Germinal center (tissue), 1 donor: ENCODE measurements at places on chromosomes 16 and 17.
A peak's percentile ranks its signal among the peaks of the same experiment; 100 is the strongest.

- DNase-seq = no peak
Measured at GRCh38 chr16:22886927-22887326, 73.0 kb downstream of the HS3ST2 start.

- DNase-seq = no peak
Measured at GRCh38 chr17:45645330-45645729, 138.8 kb upstream of the CRHR1 start.

GRCh38 chr17:64075913-64076312 is 54.0 kb downstream of the ERN1 start:
- DNase-seq = no peak

DNA sequence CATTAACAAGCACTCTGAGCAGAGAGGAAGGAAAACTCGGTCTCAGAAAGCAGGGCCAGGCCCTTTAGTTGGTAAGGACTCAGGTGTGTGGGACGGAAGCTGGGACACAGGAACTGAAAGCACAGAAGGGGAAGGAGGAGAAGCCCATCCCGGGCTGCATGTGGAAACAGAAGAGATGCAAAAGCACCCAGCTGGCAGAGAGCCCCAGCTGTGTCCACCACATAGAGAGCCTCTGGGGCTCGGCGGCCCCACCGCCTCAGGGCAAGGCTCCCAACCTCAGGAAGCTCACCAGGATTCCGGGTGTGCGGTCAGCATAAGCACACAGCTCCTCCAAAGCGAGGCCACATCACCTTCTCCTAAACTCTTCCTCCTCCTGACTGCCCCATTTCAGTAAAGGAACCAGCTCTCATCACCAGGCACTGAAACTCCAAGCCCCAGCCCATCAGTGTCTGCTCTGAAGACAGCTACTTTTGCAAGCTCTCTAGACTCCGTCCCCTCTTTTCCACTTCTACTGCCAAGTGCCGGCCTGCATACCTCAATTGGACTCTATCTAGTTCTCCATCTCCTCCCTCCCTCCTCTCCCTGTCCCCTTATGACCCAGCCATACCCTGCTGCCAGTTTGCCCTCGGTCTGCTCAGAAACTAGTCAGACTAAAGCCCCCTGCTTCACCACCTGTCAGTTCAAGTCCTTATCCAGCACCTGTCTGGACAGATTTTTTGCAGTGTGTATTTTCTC is 6.0 kb downstream of the ST3GAL2 start:
- peak; percentile 67 for DNase-seq

DNA sequence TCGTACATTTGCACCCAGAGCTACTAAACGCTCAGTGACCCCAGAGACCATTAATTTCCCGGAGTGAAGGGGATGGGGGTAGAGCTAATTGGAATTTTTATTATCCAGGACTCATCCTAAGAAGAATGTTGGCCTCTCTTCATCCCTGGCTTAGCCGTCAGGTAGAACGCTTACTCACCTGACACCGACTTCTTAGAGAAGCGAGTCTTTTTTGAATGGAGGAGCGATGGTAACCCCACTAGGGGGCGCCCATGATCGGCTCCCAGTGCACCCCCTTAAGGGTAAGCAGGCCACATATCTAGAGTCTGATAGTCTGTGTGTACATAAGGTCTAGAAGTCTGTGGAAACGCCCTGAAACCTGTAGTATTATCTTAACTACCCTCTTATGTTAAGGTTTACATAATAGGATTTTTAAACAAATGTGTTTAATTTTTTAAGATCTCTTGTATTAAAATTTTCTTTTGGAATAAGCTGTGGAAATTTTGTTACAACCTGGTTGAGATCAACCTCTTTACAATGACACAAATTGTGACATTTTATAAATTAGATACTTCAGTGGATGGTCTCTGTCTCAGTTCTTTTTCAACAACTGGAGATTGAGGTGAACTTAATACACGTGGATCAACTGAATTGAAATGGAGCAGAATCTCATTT is 229.8 kb downstream of the CPPED1 start:
- peak; percentile 56 for DNase-seq

GRCh38 chr16:53449816-53450517 is 15.7 kb downstream of the RBL2 start:
- DNase-seq = no peak

DNA sequence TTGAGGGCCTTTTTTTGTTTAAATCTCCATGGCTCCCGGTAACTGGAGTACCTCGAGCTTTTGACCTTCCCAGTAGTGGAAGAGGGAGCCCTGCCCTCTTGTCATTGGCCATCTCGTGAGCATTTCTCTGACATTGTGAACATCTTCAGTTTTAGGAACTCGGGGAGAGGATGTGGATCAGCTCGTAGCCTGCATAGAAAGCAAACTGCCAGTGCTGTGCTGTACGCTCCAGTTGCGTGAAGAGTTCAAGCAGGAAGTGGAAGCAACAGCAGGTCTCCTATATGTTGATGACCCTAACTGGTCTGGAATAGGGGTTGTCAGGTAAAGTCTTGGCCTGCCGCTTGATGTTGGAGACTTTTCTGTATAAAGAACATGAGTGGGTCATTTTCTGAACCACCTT is 24.3 kb downstream of the NTAN1 start:
- no peak for DNase-seq

DNA sequence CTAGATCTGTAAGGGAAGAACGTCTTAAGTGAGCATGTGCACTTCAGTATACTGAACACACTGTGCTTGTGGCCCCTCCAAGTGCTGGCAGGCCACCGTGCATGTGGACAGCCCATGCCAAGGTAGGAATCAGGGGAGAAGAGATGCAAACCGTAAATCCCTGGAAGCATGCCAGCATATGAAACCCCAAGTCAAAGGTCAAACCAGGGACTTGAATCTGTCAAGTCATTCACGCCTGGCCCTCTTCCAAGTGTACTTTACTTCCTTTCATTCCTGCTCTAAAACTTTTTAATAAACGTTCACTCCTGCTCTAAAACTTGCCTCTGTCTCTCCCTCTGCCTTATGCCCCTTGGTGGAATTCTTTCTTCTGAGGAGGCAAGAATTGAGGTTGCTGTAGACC is 2.8 kb upstream of the ATXN2L start:
- no peak for DNase-seq

- DNase-seq = no peak
Measured at GRCh38 chr17:57776366-57776765, 31.3 kb upstream of the CCDC182 start.

- no peak for DNase-seq
Measured at GRCh38 chr16:58042886-58043515, 17.4 kb downstream of the MMP15 start.

DNA sequence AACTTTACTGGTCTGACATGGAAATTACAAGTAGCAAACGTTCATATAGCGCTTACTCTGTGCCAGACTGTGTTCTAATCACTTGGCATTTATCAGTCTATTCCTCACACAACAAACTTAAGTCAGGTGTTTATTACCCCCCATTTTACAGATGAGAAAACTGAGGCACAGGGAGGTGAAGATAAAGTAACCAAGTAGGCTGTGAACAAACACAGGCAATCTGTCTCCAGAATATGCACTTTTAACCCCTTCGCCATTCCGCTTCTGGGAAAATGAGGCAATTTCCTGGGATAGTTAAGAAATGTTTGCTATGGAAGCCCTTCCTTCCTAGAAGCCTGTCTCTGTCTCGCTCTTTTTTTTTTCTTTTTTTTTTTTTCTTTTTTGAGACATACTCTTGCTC is 12.2 kb upstream of the CXCL16 start:
- DNase-seq = no peak

DNA sequence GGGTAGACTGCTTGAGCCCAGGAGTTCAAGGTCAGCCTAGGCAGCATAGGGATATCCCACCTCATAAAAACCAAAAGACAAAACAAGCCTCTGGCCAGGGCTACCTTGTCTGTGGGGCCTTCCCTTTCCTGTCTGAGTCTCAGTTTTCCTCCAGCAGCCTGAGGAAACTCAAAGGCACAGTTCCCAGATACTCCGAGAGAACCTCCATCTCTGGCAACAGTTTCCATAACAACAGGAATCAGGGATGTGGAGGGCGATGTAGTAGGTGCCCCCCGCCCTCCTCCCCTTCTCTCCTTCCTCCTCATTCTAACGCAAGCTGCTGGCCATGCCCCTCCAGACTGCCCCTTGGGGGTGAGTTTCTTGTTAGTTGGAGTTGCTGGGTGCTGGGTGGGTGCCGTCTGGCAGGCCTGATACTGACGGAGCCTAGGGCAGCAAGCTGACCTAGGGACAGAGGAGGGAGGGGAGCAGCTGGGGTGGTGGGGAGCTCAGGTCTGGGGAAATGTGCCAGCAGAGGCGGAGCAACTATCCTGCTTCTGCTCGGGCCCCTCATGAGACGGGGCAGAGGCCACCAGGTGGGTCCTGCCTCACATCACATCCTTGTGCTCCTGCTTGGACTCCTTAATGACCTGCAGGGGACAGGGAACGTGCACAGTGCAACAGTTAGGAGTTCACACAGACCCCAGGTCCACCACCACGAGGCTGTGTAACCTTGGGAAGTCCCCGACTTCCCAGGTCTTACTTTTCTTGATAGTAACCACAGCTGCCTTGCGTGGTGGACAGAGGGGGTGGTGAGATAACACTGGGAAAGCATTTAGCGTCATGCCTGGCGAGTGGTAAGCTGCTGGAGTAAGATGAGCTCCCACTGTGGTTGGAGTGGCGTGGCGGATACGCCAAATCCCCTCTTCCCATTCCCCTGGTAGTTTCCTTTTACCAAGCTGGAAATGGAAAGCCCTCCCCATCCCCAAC is 7.8 kb upstream of the EFTUD2 start:
- no peak for DNase-seq

- DNase-seq = peak; percentile 19
Measured at GRCh38 chr16:2586241-2586640, 48.4 kb downstream of the PDPK1 start.

- DNase-seq = peak; percentile 19
Measured at GRCh38 chr17:43026595-43026994, 1.6 kb downstream of the RND2 start.
